ENCODE measurements at places on chromosomes 6 and 20.

GRCh38 chr6:98514796-98515195, 319.6 kb upstream of the POU3F2 start:
- DNase-seq: no peak

DNA sequence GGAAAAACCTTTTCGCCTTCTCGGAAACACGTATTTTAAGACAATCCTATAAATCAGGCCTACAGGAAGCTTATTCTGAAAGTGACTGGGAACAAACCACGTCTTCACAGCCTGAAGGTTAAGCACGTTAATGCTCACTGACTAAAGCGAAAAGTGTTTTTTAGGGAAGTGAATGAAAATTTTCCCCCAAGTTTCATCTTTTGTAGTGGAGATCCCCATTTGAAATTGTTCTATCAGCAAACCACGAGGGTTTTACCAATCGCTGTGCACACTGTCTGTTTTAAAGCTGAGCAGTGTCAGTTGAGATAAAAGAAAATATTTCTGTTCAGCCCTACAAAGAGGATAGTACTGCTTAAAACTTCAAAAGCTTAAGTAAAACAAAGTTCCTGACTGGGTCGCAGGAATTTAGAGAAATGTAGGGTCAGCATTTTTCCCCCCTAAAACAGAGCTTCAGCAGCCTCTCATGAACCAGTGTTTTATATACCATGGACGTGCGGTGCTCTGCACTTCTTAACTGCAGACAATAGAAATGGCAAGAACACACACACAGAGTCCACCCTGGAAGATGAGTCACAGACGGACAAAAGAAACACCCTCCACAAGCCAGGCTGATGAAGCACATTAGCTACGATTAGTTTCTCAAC, 34.9 kb downstream of the SLC22A23 start:
- DNase-seq: no peak

DNA sequence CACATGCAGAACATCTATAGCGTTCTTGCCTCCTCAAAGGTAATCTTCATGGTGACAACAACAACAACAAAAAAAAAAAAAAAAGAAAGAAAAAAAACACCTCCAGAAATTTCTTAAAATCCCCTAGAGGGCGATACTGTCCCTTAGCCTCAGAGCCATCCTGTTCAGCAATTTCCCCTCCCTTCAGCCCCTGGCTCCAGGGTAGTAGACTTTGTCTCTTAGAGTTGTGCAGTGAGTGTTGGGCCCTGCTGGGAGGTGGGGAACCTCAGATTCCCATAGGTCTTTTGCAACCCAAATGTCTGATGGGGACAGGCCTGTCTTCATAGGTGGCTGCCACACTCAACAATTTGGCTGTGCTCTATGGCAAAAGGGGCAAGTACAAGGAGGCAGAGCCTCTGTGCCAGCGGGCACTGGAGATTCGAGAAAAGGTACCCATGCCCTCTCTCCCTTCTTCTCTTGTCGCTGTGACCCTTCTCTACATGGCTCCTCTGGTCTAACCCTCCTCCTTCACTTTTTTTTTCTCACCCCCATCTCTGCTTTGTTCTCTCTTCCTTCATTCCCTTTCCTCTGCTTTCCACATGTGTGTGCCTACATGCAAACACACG, 6.0 kb upstream of the PTK7 start:
- no peak for DNase-seq

GRCh38 chr6:40131675-40132074, 197.4 kb upstream of the MOCS1 start:
- no peak for DNase-seq

DNA sequence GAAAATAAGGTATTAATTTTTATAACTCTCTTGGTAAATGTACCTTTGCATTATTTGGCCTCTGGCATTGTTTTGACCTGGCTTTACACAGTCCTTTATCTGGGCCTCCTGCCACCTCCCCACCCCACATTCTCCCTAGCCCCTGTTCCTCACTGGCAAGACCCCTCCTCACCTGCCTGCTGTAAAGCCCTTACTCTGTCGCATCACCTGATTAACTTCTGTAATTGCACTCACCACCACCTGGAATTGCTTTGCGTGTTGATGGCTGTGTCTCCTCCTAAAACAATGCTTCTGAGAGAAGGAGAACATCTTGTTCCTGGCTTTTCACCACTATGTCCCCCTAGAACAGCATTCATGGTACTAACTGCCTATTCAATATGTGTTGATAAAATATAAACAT, 24.8 kb downstream of the SNX9 start:
- no peak for DNase-seq

GRCh38 chr6:169186496-169187169, 67.0 kb downstream of the THBS2 start:
- no peak for DNase-seq

- peak; percentile 42 for DNase-seq
These were observed 131.8 kb downstream of the TIAM2 start for GRCh38 chr6:155126727-155127439.

DNA sequence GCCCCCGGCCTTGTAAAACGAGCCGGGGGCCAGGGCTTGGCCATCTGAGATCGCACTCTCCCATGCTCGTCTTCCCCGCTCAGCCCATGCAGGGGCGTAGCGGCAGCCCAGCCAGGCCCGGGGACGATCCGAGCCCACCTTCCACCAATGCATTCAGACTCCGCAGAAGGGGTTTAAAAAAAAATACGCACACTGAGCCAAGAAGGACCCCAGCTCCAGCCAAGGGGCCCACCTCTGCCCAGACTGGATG, 320 bp downstream of the GSTA4 start:
- peak; percentile 32 for DNase-seq

DNA sequence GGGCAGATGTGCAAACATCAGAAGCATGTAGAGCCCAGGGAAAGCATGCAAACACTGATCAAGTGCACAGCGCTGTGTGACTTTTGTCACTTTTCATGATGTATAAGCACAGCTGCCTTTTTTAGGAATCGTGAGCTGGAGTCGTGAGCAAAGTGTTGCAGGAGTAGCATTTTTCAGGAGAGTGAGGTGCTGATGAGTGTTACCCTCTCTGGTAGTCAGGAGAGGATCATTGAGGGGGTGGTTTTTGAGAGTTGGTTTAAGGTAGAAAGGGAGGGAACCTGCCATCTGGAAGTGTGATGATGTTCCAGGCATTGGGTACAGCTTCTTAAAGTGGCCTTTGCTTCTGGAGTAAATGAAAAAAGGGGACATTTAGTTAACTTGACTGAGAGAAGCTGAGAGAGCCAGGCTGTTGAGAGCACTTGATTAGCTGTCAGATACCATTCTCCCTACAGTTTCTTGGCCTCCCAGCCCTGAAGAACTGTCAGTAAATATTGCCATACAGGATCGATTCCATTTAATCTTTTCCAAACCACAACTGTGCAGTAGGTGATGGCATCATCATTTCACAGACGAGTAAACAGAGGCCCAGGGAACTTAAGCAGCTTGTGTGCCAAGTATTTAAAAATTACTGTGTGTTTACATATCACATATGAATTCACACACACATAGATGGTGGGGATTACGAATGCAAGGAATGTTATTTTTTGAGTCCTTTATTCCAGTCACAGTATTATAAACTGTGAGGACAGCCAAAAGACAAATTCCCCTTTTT, 28.9 kb downstream of the TPD52L1 start:
- DNase-seq: no peak

GRCh38 chr6:140001821-140002341, 627.4 kb upstream of the CITED2 start:
- no peak for DNase-seq

DNA sequence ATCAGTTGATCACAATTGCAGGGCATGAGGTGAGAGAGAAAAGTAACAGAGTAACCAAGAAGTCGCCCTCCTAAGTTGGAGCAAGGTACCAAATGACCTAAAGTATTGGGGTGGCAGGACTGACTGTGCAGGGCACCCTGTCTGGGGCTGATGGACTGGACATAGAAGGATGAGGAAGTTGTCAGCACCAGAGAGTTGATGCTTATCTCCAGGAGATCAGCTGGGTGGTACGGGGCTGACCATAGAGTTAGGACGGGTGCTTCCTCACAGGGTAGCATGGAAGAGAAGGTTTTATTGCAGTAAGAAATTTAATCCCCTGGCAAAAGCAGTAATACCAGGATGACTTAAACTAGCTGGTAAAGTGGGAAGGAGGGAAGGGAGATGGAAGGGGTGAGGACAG, 66.7 kb downstream of the TMEM170B start:
- no peak for DNase-seq

GRCh38 chr6:143536866-143537691, 25.6 kb upstream of the FUCA2 start:
- DNase-seq: peak; percentile 63

DNA sequence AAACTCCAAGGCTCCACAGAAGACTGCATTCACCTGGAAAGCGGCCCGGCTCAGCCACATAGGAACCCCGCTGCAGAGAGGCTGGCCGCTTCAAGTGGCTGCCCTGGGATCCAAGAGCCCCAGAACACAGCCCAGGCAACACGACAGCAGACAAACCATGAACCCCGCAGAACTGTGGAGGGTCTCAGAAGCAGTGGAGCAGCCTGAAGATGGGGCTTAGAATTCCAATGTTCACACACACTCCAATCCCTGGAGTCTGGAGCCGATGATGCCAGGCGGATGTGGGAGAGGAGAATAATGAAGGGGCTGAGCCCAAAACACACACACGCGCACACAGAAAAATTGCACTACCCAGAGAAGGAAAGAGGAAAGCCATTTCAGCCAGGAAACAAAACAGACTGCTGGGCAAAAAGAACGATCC, 52.4 kb downstream of the NINL start:
- no peak for DNase-seq

DNA sequence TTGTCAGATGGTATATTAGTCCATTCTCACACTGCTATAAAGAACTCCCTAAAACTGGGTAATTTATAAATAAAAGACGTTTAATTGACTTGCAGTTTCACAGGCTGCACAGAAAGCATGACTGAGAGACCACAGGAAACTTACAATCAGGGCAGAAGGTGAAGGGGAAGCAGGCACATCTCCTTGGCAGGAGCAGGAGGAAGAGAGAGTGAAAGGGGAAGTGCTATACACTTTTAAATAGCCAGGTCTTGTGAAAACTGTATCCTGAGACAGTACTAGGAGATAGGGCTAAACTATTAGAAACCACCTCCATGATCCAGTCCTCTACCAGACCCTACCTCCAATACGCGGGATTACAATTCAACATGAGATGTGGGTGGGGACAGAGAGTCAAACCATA, 193.9 kb upstream of the KCNG1 start:
- DNase-seq: no peak

GRCh38 chr6:143745166-143746133, 67.7 kb downstream of the PHACTR2 start:
- DNase-seq: no peak

- DNase-seq: no peak
These were observed 160.1 kb downstream of the SCP2D1 start for GRCh38 chr20:18973529-18974173.

DNA sequence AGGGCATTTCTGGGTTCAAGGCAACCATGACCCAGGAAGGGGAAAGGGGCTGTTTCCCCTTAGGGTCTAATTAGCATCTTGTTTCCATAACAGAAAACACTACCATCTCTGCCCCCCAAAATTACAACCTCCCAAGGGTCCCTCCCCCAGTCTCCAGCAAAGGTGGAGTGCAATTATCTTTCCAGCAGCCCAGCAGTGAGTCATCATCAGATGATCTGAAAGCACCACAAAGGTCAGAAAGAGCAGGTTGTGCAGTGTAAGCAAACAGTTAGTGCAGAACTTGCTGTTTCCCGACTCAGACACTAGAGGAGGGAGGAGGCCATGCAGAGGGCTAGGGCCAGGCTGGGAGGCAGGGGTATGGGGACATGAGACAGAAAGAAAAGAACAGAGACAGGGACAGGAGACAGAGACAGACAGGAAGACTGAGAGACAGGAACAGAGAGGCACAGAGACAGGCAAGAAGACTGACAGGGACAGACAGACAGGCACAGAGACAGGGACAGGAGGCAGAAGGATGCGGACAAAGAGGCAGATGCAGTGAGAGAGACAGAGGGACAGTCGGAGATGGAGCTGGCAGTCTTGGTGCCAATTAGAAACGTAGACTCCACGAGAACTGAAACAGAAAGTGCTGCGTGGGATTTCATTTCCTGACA, 62.5 kb downstream of the PYGB start:
- peak; percentile 28 for DNase-seq

- DNase-seq: no peak
These were observed 49.5 kb downstream of the EPB41L2 start for GRCh38 chr6:131013495-131013894.

GRCh38 chr6:68506911-68507310, 128.2 kb upstream of the ADGRB3 start:
- DNase-seq: no peak

DNA sequence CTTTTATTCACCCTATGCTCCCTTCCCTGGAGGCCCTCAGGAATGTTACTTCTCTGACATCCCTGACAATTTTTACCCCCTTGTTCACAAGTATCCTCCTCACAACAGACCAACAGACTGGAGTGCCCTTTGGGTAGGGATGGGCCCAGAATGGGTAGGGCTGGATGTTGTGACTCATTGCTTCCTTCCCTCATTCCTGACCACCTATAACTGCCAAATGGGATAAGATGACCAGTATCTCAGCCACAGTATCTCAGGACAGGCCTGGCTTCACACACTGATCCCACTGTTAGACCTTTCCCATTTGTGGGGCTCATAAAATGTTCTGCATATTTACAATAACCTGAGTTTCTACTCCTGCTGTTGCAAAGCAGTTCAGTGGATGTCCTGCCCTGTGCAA, 223.0 kb upstream of the LRFN2 start:
- DNase-seq: no peak

GRCh38 chr6:12909833-12910232, 193.3 kb downstream of the PHACTR1 start:
- no peak for DNase-seq
